ENCODE measurements at places on chromosomes 7 and 10.

- no peak for DNase-seq
These were observed 50.1 kb downstream of the NSUN6 start for GRCh38 chr10:18601321-18601720.

- no peak for DNase-seq
These were observed 118.5 kb downstream of the RAB18 start for GRCh38 chr10:27622596-27622995.

DNA sequence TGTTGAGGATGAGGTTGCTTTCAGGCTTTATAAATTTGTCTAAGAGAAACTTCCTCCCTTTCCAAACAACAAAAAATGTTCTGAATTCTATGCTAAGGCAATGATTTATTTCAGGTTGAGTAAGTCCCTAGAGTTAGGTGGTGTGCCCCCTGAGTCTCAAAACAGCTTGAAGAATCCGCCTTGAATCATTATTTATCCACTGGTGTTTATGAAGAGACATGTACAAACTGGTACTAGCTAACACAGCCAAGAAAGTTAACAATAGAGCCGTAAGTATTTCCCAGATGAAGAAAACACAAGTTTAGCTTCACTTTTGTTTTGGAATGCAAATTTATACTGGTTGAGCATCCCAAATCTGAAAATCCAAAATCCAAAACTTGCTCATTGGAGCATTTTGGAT is 66.2 kb upstream of the SRPK2 start:
- DNase-seq = no peak

DNA sequence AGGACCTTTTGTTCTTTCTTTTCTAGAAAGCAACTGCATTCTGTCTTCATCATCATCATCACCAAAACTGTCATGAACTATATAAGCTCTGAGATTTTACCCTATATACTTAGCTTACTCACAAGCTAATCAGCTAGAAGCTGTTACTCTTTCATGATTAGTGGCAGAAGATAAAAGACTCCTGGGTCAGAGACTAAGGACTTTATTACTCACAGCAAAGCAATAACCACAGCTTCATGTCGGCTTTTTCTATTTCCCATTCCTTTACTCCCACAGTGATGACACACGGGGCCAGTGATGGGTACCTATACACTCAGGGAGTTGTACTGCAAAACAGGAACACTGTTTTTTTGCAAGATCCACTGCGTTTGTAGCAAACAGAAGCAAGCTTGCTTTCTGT is 8.4 kb upstream of the C10orf88 start:
- DNase-seq = no peak

DNA sequence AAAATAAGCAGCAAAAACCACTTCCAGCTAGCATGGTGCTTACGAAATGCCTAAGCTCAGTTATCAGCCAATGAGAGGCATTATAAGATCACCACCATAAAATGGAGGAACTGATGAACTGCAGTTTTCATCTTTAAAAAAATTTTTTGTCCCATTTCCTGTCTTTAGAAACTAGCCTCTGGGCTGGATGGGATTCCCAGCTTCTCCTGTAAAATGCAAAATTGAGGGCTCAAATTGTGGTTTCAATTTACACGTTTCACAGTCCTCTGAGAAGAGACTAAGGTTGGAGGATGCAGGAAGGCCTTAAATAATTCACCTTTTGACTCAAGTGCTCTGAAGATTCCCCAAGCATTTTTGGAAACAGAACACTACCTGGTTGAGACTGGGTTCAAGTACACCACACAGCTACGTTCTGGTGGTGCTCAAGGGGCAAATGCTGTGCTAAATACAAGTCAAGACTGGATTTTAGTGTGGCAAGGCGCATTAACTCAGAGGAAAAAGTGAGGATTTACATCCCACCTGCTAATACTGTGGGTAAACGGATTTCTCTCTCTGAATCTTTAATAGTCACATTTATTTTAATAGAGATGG is 951 bp downstream of the ZNF25 start:
- DNase-seq = peak; percentile 47

- no peak for DNase-seq
These were observed 784.5 kb upstream of the IGFBP3 start for GRCh38 chr7:46705386-46706255.

DNA sequence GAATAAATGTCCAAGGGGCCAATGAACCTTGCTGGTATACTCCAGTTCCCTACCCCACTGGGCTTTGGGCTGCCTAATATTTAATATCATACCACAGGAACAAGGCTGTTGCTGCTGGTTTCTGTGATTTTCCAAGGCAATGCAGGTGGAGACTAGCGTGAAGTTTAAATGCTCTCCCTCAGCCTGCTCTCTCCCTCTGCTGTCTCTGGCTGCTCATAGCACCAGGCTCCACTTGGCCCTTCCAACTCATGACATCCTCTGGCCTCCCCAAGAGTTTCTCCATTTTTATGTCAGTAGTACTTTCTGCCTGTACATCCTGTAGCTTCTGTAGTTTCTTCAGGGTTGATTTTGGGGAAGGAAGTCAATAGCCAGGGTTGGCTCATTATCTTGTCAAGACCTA is 103.5 kb downstream of the LHFPL3 start:
- DNase-seq = no peak

- DNase-seq = no peak
These were observed 514.2 kb downstream of the ARL4A start for GRCh38 chr7:13201628-13202027.

- no peak for DNase-seq
These were observed 95.7 kb downstream of the BICC1 start for GRCh38 chr10:58608351-58608750.

DNA sequence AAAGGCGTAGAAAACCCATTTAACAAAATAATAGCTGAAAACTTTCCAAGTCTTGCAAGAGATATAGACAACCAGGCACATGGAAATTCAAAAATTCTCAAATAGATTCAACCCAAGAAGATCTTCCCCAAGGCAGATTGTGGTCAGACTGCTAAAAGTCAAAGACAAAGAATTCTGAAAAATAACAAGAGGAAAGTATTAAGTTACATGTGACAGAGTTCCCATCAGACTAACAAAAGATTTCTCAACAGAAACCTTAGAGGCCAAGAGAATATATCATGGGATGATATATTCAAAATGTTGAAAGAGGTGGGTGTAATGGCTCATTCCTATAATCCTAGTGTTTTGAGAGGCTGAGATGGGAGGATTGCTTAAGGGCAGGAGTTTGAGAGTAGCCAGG is 59.8 kb downstream of the TMEM178B start:
- DNase-seq = no peak

GRCh38 chr10:83724471-83725241 is 414.7 kb upstream of the GHITM start:
- DNase-seq = no peak

DNA sequence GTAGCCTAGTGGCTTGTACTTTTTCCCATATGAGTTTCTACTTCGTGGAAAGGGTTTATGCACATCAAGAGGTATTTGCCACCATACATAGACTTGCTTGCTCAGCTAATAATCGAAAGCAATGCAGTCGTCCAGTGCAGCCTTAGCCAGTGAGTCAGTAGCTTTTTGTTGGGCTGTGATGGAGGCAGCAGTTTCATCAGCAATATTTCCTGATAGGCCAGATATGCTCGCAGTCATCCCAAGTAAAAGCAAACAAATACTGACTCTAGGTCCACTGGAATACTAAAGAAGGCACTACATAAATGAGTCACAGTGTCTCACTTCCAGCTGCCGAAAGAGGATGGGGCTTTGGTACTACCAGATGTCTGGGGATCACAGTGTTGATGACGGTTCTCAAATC is 2.1 kb upstream of the BNIP3 start:
- peak; percentile 33 for DNase-seq

- no peak for DNase-seq
These were observed 624.6 kb downstream of the CALN1 start for GRCh38 chr7:71787513-71787912.

- DNase-seq = no peak
These were observed 87.0 kb downstream of the RAPGEF5 start for GRCh38 chr7:22269963-22270362.
